ENCODE measurements at places on chromosomes 11 and 22. TPM values are rescaled to one million over a fixed set of nuclear protein-coding genes. Genes with fewer than 3 reads are reported as not detected.

DNA sequence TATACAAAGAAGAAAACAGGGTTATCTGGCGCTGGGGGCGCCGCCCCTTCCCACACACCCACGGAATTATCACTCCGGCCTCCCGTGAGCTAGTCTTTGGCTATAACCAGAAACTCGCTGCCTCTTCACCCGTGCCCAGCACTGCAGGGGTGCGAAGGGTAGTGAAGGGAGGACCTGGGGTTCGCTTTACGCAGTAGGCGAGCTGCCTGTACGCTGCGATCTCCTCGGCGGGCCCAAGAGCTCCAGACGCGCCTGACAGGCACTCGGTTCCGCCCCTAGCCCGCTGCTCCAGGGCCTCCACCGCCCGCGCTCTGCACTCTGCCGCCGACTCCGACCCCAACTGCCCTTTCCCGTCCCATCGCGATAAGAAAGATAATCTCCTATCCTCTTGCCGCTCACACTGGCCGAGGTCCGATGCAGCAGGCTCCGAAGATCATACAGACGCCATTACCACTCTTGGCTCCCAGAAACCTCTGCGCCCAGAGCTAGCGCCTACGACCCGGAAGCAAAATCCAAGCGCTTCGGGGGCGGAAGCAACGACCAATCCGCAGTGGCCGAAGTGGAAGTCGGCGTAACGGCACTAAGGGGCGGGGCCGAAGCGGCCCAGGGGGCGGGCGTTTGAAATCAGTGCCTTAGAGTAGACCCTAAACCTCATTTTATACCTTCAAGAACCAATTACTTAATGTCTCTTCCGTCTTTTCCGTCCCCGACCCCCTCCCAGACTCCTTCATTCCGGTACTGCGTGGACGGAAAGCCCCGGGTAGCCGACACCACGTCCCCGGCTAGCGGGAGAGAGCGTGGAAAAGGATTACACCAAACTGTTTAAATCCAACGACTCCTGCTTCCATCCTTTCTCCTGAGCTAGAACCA is at the start of the genes CWC15 and KDM4D:
CWC15 (minus strand) TSS at position 458 of the 870 bp plus-strand sequence. CDS start 1,371 bp downstream, outside the sequence.
KDM4D (plus strand) TSS at position 611 of the 870 bp plus-strand sequence. CDS start 23,664 bp downstream, outside the sequence.
- DNase-seq: peak; percentile 97

GRCh38 chr11:65685981-65686380 is 23.3 kb upstream of the RELA start:
- DNase-seq: no peak

ELFN2 gene
- total RNA-seq: 0.08 TPM

GRCh38 chr22:49740242-49740641 is 87.4 kb downstream of the BRD1 start:
- DNase-seq: no peak

PGA5 gene
- total RNA-seq: not detected

DNA sequence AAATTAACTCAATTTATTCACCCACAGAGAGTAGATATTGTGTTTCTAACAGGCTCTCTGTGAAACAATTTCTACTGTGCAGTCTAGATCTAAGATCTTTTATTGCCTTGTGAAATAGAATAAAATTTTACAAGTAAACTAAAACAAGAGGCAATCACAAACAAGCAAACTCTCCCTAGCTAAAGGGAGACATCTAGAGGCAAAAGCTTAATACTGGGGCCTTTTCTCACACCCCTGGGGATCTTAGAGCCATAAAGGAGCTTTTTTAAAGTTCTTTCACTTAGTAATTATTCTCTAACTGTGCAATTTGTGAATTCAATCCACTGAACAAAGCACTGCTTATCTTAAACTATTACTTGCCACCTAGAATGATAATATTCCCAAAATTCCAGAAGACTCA is 19.7 kb downstream of the ALG9 start:
- DNase-seq: no peak

DNA sequence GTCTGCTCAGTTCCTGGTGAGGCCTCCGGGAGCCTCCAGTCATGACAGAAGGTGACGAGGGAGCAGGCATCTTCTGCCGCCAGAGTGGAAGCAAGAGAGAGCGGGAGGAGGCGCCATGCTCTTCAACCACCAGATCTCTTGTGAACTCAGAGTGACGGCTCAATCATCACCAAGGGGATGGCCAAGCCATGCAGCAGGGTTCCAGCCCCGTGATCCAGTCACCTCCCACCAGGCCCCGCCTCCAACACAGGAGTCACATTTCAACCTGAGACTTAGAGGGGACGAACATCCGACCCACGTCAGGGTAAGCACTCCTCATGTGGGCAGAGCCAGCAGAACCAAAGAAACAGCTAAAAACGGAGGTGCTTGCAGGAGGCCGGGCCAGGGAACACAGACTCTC is 1470.5 kb downstream of the BRD1 start:
- DNase-seq: no peak

DNA sequence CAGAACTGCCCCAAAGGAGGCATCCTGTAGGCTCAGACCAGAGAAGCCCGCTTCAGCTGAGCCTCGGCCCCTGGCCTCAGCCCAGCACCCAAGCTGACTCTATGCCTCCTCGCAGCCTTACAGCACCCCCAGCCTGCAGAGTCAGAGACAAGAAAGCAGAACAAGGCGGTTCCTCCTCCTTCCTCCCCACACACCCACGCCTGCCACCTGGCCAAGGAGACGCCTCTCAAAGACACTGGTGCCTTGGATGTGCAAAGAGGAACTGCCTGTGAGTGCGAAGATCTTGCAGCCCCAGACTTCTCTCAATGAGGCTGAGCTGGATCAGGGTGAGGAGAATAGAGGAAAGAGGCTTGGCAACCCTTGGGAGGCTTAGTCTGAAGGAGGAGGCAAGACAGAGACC is 60.2 kb downstream of the PDE2A start:
- DNase-seq: no peak

SUSD2 gene
- 1.9 TPM for total RNA-seq

MS4A12 gene
- total RNA-seq: not detected

DNA sequence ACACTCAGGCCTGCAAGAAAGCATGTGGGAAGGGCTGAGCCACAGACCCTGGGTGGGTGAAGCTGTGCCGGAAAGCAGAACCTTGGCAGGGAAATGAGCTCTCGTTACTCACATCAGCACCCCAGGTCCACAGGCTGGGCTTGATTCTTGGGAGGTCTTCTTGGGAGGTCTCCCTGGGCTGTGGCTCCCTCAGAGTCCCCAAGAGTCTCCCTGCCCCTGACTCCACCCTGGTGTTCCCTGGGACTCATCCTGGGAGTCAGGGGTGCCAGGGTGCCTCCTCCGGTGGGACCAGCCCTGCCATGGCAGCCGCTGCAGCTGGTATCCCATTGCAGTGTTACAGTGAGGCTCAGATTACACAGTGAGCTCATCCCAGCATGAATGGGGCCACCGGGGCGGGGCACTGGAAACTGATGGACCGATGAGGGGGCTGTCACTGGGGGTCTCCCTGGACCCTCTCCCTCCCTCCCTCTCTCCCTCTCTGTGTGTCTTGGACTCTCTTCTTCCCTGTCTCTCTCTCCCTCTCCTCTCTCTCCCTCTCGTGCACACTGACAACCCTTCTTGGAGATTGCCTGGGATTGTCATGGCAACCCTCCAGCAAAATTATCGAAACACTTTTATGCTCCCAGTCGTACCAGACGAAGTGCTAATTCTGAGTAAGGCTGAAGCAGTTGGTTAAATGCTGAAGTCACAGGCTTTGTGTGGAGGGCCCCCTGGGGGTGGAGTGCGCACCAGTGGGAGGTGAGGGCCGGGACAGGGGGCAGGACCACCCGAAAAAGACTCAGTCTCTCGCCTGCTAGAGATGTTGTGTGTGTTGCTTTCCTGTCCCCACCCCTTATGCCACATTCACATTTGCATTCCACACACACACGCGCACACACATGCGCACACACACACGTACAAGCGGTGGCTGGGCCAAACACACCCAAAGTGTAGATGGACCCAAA is 8.6 kb upstream of the C11orf96 start:
- DNase-seq: no peak

- DNase-seq: no peak
These were observed 42.9 kb downstream of the PC start for GRCh38 chr11:66915046-66915832.

DNA sequence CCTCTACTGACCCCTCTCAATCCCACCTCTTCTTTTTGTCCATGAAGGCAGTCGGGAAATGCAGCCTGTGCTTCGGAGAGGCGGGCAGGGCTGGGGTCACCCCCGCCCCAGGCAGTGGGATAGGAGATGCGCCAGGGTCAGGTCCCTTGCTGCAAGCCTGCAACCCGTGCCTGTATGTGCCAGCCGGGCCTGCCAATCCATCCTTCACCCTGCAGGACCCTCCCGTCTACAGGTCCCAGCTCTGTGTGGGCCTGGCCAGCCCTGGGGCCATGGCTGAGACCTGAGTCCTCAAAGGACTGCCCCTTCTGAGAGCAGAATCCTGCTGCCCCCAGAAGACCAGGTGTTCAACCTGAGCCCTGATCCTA is 10.9 kb downstream of the ASCL2 start:
- DNase-seq: no peak

- DNase-seq: peak; percentile 82
These were observed 2.8 kb downstream of the IL17RA start for GRCh38 chr22:17087498-17088131.

Measured in activated CD8-positive, alpha-beta T cell treated with anti-CD3 and anti-CD28 coated beads, Interleukin-2, amount 10 ng/mL, durations not matched to agents 7 days and 5 days (primary cell).